Activated effector memory CD4-positive, alpha-beta T cell treated with Interleukin-2 at 50 U/mL for 16 hours (primary cell): ENCODE measurements at places on chromosomes 11 and 22.

- no peak for DNase-seq
Measured at GRCh38 chr11:123235656-123236261, 40.7 kb upstream of the CLMP start.

DNA sequence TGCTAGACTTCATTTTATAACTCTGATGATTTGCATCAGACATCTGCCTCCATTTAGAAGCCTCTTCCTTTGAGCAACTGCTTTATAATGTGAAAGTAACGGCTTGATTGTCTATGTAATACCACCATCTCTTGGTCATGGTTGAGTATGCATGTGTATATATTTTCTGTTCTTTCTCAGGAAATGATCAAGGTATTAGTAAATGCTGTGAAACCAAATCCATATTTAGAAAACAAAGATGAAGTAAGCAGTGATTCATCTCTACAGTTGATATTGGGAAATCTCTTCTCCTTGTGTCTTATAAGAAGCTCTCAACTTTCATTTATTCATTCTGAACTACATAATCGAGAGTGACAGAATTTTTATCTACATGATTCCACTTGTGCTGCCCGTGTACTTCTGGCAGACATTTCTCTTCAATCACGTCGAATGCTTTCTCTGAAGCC, 104.6 kb upstream of the ANO3 start:
- DNase-seq = no peak

GRCh38 chr11:67099831-67100324, 19.2 kb upstream of the KDM2A start:
- no peak for DNase-seq

DNA sequence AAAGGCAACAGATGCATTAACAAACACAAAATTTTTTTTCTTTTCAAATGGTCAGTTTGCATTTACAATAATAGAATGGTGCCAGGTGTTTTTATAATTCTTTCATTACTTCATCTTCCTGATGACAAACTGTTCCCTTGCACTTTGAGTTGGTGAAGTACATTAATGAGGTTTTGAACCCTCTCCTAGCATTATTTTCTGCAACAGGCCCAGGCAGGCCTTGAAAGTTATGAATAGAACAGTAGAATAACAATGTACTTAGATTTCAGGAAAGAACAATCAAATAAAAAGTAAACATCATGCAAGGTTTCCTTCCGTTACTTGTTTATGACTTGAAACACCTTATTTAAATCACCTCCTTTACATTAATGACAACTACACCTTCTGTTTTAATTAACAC, 9.6 kb downstream of the BTG4 start:
- no peak for DNase-seq

- no peak for DNase-seq
Measured at GRCh38 chr11:3003396-3004231, 11.5 kb upstream of the NAP1L4 start.

GRCh38 chr11:6249770-6250555, 9.7 kb upstream of the CCKBR start:
- DNase-seq = no peak

GRCh38 chr11:71329786-71330185, 77.4 kb upstream of the SHANK2 start:
- DNase-seq = no peak

- DNase-seq = no peak
Measured at GRCh38 chr22:48887394-48888332, 940.0 kb downstream of the BRD1 start.

DNA sequence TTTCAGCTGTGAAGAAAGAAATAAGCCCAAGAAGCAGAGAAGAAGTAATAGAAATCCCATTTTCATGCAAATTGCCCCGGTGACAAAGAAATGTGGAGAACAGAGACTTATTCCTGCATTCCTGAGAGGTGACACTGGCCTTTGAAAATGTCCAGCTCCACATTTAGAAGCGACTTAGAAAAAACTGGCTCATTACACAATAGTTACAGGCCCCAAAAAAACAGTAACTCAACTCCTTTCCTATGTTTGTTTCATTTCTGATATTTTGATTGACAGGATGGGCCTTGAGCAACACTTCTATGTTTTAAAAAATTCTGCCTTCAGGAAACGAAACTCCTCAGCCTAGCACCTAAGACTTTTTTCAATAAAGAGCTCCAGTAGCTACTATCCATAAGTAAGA, 726.9 kb upstream of the TENM4 start:
- no peak for DNase-seq
